NCI-H774 (cell line): ENCODE measurements at places on chromosomes 2 and 18.

DNA sequence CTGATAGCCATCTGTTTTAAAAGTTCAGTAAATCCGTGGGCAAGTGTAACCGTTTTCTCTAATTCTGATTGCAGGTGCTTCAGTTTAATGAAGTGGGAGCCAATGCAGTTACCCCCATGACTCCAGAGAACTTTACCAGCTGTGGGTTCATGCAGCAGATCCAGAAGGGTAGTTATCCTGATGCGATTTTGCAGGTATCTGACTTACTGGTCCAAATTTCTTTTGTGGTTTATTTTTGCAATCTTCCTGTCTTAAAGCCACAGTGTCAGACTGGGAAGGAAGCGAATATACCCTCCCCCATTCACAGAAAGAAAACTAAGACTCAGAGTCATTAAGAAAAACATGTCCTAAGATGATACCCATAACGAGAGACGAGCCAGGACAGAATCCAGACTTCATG lies 7.7 kb downstream of the SERPINB2 start:
- DNase-seq = no peak

GRCh38 chr18:11826836-11827235 lies 24.4 kb upstream of the CHMP1B start:
- no peak for DNase-seq

GRCh38 chr18:61274416-61274960 lies 58.7 kb upstream of the CDH20 start:
- DNase-seq = no peak

DNA sequence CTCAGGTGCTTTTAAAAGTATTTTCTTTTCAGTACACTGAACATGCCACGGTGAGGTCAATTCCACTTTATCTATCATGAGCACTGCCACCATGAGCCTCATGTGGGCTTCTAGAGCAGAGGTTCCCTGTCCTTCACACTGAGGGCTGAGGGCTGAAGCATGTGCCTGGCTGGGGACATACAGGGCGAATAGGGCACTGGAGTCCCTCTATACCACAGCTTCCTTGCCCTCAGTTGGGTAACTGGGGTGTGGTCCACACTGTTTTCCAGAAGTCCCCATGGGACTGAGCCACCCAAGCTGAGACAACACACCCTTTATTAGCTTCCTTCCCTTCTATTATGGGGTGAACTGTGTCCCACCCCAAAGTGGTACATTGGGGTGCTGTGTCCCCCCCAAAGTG lies 172.2 kb upstream of the ID2 start:
- DNase-seq = no peak

- DNase-seq = no peak
Measured at GRCh38 chr2:51918113-51918512, 886.2 kb upstream of the NRXN1 start.

- DNase-seq = no peak
Measured at GRCh38 chr2:57867730-57868129, 178.9 kb upstream of the VRK2 start.

DNA sequence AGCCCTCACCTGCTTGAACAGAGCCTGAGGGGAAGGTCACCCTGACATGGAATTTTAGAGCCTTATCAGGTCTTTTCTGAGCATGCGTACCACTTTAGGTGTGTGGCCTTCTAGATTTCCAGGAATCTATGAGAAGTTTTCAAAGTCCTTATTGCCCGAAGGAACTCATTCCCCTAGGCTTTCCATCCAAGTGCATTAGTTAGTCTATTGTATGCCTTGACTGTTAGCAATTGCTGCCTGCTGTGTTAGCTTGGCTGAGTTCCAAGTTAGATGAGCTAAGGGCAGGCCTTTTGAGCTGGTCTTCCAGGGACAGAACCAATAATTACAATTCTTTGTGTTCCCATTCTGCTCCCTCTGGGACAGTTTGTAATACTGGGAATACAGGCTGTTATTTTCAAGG lies 30.8 kb upstream of the PUM2 start:
- DNase-seq = peak; percentile 72

- no peak for DNase-seq
Measured at GRCh38 chr2:209253544-209253943, 170.3 kb upstream of the MAP2 start.

- DNase-seq = no peak
Measured at GRCh38 chr2:181605889-181606837, 50.7 kb downstream of the CERKL start.

DNA sequence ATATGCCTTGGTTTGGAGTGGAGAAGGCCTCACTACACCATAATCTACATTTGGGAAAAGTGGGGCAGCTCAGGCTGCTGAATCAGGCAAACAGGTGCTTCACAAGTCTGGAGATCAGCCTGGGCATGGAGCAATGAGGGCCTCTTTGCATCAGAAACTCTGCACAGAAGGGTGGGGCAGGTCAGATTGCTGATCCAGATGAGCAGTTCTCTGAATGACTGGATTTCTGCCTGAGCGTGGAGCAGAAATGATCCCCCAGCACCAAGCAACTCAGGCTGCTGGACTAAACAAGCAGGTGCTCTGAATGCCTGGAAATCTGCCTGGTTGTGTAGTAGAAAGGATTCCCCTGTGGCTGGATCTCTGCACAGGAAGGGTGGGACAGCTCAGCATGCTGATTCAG lies 605.3 kb upstream of the ZNF804A start:
- DNase-seq = no peak

GRCh38 chr2:126657636-126658318 lies 1.8 kb downstream of the GYPC start:
- DNase-seq = no peak

GRCh38 chr2:249538-250042 lies 14.2 kb downstream of the SH3YL1 start:
- no peak for DNase-seq

DNA sequence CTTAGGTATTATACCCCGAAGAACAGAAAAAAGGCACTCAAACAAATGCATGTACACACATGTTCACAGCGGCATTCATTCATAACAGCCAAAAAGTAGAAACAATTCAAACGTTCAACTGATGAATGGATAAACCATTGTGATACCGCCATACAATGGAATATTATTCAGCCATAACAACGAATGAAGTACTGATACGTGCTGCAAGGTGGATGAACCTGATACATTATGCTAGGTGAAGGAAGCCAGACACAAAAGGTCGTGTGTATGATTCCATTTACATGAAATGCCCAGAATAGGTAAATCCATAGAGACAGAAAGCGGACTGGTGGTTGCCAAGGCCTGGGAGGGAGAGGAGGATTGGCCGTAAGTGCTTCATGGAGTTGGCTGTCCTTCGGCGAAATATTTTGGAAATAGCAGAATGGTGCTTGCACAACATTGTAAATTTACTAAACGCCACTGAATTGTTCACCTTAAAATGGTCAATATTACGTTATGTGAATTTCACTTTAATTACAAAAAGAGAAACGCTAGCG lies 750 bp upstream of the RMP24 start:
- DNase-seq = peak; percentile 18

GRCh38 chr2:189952536-189953109 lies 109.9 kb downstream of the MSTN start:
- DNase-seq = no peak

- DNase-seq = peak; percentile 94
Measured at GRCh38 chr18:23998820-23999219, 15.7 kb upstream of the TTC39C start.

- DNase-seq = peak; percentile 8
Measured at GRCh38 chr2:64586883-64587481, 62.9 kb downstream of the AFTPH start.

GRCh38 chr2:153986488-153987229 lies 114.9 kb downstream of the GALNT13 start:
- no peak for DNase-seq

DNA sequence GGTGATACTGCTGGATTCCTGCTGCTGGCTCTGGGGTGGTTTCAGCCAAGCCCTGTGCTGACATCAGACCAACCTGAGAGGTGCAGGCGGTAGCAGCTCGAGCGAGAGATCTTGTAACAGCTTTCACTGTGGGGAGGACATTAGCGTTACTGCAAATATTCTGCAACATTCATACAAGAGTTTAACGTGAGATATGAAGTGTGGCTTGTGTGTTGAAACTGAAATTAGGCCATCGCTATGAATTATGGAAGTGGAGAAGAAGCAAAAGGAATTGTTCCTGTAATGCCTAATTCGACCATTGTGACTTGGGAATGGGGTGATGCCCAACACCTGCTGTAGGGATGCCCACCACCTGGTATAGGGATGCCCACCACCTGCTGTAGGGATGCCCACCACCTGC lies 6.5 kb upstream of the MLPH start:
- DNase-seq = no peak

DNA sequence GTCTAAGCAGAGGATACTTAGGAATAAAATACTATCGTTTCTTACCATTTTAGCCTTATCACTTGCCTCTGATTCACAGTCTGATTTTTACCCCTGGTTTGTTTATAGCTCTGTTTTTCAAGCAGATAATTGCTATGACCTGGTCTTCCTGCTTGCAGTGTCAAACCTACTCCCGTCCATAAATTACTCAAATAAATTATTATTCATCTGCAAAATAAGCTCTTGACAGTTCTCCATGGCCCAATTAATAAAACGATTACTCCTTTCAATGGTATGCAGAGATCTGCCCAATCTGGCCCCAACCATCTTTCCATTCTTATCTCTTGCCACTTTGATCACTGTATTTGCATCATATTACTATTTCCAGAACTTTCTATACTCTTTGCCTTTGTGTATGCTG lies 354.0 kb downstream of the CCDC85A start:
- DNase-seq = no peak

DNA sequence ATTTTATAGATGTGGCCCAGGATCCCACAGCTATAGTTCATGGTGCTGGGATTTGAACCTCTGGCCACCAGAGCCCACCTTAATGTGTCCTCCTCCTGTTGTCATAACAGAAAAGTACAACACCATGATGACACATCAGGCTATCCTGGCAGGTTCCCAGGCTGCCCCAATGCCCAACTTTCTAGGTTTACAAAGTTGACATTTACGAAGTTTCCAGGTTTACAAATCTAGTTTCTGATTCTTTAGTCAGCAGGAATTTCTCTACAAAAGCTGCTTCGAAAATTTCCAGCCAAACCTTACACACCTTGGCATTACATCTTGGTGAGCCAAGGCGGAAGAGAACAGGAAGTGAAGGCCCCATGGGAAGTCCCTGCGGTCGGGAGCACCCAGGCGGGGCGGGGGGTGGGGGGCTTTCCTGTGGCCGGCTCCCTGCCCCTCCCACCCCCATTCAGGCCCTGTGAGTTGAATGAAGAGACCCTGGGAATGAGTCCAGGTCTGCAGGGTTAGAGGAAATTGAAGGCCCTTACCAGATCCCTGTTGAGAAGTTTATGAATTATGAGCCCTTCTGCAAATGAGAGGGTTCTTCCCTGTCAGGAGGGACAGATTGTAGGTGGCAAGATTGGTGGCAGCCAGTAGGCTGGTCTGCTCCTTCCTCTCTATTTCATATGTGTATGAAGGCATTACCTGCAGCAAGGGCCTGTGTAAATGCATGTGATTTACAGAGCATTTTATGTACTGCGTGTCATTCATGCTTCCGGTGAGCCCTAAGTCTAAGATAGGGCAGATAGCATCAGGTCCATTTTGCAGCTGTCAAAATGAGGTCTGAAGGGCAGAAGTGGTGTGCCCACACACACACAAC lies 11.1 kb upstream of the IL1RN start:
- no peak for DNase-seq

- no peak for DNase-seq
Measured at GRCh38 chr2:85886590-85886989, 2.2 kb downstream of the ST3GAL5 start.

DNA sequence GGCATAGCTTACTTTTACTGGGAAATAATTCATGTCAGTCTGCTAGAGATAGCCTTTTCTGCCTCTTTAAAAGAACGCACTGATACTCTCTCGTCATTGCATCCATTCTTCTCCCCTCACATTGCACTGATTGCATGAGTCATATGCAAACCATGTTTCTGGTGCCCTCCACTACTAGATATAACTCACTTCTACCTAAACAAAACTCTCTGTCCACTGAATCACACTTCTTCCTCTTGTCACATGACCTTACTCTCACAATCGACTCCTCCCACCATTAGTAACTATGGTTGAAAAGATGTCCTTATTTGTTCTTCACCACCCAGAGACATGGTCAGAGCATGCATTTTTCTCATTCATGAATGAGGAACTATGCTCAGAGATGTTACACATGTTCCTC lies 158.0 kb downstream of the CSRNP3 start:
- no peak for DNase-seq

DNA sequence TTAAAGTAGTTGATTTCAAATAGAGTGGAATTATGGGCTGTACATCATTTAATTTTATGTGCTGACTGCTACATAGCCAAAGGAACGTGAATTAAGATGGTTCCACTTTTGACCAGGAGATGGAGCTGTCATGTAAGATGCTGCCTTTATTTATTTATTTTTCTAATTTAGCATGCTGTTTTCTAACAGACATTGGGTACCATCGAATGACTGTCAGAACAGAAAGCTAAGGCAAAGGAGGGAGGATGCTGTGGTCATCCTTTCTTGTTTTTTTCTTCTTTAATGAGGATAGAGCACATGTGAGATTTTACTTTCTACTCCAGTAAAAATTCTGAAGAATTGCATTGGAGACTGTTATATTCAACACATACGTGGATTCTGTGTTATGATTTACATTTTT lies at the start of gene SCN2A:
SCN2A (plus strand) TSS at position 185 of the 400 bp plus-strand sequence. CDS start 56,410 bp downstream, outside the sequence.
- peak; percentile 86 for DNase-seq

DNA sequence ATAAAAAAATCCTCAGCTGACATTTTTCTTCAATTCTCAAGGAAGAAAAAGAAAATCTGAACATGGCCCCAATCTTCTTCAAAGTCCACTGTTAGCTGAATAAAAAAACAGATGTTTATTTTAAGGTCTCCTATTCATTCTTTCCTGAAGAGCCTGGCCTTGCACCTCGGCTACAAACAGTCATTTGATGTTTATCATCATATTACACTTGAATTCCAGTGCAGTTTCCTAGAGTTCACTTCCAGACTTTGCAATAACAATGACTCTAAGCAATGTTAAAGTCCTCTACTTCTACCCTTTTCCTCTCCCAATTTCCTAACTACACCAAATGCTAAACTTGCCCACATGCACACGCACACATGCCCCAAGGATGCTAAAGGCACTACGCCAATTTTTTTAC lies 70.1 kb downstream of the NOL10 start:
- no peak for DNase-seq

DNA sequence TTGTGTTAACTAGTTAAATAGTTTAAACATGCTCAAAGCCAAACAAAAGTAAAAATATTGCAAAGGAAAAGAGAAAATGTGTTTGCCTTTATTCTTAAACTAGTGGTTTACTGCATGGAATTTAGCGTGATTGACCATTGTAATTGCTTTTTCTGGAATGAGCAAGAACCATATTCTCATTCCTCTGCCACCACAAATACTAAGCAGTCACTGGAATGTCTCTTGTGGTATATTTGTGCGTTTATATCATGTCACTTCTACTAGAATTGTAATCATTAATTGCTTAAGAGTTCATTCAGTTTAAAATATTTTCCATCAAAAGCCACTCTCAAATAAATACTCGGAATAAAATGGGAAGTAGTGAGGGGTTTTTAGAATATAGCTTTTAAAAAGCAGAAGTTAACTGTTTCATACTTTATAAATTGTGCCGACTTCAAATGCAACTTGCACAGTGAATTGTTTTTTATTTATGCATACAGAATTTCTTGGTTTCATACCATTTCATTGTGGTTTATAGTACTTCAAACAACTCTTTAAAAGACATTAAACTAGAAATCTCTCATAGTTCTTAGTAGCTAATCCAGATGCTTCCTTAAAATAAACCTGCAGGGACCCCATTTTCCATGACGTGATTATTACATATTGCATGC lies 288.1 kb downstream of the EPHA4 start:
- no peak for DNase-seq

- DNase-seq = no peak
Measured at GRCh38 chr2:26712486-26713465, 20.3 kb downstream of the KCNK3 start.
